Neural progenitor cell (in vitro differentiated cells): ENCODE measurements at places on chromosomes 3 and 15. TPM values are rescaled to one million over a fixed set of nuclear protein-coding genes. Genes with fewer than 3 reads are reported as not detected.

GRCh38 chr3:127903611-127904375 lies 11.2 kb upstream of the KBTBD12 start:
- DNase-seq: no peak

- no peak for DNase-seq
Observed at GRCh38 chr15:57572468-57572867, 19.2 kb upstream of the MYZAP start.

DNA sequence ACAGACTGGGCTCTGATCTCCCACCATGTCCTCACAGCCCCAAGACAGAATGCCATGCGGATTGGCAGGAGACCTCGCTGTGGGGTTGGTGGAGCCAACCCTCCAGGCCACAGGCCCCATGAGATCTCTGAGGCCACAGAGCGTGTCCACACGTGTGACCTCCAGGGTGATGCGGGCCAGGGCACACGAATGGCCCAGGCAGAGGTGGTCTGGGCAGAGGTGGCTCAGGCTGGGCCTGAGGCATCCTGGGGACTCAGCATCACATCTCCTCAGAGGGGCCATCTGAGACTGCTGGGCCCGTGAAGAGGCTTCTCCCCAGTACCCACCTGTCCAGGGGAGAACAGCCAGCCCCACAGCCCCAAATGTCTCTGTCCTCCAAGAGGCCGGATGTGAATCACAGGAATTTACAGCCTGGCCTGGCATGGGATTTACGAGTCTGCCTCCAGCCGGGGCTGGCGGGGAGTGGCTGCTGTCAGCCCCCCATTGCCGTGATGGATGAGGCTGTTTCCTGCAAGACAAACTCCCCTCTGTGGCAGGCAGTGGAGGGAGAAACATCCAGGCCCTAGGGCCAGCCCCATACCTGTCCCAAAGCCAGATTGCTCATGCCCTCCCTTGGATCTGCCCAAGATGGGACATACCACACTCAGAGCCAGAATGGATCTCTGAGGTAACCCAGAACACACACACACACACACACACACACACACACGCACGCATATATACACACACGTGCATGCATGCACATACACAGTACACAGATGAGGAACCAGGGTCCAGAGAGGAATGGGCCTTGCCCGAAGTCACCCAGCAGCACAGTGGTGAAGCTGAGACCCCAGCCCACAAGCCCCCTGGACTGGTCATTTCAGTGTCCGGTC lies 208.3 kb downstream of the TBC1D2B start:
- DNase-seq: no peak

- no peak for DNase-seq
Observed at GRCh38 chr15:35833581-35833980, 287.6 kb upstream of the DPH6 start.

DNA sequence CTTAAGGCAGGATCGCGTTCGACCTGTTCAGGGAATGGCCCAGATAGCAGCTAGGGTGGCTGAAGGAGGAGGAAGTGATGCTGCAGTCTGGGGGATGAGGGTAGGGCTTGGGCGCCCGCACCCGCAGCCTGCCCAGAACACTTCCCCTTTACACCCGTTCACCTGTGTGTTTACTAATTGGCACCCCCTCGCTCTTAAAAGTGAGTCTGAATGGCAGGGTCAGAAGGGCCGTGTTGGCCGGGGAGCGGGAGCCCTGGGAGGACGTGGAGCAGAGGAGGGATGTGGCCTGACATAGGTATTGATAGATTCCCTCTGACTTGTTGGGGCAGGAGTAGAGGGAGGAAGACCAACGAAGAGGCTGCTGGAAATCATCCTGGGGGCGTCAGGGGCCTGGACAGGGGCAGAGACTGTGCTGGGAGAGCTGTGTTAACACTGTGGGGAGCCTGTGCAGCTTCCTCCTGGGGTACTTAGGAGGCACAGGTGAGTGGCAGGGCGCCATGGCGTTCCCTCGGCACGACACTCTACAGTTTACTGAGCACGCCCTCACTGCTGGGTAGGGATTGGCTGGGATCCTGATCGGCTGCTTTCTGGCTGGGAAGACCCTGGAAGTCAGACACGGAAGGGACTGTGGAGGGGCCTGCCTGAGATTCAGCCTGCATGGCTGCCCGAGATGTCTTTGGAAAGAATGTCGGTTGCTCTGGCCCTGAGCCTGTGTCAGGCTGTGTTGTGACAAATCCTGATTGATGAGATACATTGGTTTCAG lies 51.7 kb downstream of the SLC6A6 start:
- no peak for DNase-seq

DNA sequence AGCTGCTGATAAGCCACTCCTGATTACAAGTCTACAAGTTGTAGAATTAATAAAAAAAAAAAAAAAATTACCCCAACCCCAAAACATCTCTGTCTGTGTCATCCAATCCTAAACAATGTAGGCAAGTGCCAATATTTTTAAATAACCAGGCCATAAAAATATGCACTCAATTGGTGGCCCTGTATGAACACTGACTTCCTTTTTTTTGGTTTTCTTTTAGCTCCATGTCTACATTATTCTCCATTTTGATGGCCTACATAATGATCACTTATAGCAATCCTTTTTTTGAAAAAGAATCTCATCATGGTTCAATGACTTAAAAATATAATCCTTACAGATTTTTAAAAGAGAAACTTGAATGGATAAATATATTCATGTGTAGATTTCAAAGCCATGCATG lies 72.1 kb downstream of the FOXP1 start:
- DNase-seq: no peak

DNA sequence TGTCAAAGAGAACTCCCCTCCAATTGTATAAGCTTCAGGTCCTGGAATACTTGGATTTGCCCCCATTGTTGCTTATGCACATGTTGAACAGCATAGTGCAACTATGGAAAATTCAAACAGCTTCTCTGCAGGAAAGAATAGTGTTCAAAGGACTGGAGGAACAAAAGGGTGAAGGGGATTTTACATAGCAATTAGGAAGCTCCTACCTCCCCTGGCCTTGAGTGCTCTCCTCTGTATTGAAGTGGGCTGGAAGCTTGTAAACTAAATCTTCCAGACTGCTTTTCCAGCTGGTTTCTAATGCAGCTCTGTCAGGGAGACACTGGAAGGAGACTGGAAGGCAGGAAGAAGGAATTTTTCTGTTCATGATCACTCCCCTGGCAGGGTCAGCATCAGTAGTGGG lies 7.2 kb upstream of the ELP6 start:
- DNase-seq: peak; percentile 46

DNA sequence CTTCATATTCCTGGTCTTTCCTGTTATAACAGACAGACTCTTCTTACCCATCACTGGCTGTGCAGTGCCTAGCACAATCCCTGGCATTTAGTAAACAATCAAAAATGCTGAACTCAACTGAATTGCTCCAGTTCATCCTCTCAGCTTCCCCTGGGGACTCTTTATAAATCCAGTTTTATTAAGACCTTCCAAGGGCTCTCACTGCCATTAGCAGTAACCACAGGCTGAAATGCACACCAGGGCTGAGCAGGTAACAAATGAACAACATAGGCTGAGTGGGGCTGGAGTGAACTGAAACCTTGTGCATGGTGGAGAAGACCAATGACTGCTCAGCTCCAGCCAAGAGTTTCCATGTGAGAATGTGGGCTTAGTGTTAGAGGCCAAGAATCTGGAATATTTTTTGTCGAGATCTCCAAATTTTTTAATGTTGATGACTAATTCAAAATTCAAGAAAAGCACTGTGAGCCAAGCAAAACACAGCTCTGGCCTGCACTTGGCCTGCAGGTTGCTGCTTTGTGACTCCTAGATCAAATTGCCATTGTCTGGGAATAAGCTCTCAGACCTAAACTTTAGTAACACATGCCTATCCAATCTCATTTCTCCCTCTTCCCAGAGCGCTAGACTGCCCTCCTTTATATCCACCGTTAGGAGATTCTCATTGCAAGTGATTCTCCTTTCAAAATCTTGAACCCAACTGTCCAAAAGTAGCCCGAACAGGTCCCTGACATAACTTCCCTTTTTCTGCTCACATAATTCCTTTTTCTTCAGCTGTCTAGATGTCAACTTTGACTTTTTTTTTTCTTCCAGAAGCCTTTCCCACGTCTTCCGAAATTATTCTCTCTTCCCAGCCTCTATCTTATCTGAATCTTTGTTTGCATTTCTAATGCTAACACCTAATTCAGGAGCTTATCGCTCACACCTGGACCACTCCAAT lies 7.4 kb downstream of the SQOR start:
- no peak for DNase-seq

DNA sequence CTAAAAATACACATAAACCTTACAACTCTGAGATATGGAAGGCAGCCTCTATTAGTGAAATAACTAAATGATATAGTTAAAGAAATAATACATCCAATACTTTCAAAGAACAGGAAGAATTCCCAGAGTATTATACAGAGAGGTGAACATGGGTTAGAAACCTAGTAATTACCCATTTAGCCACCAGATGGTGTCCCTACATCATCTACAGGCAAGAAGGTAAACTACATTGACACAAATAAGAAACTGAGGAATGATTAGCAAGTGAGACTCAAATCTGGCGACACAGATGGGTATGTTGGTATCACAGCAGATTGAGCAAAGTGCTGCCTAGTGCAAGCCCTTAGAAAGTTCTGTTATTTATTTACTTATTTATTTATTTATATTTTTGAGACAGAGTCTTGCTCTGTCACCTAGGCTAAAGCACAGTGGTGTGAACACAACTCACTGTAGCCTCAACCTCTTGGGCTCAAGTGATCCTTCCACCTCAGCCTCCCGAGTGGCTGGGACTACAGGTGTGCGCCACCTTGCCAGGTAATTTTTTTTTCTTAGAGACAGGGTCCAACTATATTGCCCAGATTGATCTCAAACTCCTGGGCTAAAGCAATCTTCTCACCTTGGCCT lies 28.2 kb downstream of the NEK4 start:
- peak; percentile 12 for DNase-seq

DNA sequence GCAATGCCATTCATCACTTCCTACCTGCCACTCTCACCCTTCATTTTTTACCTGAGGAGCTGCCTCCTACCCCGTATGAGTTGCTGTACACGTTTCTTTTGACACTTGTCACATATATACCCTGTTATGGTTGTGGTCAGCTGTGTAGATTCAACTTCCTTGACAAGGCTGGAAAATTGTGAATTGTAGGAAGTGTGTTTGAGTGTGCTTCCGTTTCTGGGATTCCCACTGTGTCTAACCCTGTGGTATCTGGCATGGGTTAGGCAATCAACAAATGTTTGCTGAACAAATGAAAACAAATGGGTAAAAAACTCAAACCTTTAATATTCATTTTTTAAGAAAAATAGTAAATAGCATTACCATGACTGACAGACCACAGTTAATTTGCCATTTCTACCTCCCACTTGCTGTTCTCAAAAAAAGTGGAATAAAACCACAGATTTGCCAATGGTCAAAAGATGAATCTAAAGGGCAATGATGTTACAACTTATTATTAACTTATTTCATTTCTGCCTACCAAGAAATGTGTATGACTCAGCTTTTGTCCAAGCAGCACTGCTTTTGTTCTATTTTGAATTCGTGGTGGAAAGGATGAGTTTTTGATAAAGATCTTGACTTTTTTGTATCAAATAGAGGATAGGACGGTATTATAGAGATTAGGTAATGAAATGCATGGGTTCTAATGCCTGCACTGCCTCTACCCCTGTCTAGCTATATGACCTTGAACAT lies 404.6 kb downstream of the LPP start:
- no peak for DNase-seq

Gene CAMKV
- total RNA-seq: 10.8 and 12.1 TPM in 2 replicates

Gene GRAMD2A
- total RNA-seq: 0.40 and 0.43 TPM in 2 replicates

DNA sequence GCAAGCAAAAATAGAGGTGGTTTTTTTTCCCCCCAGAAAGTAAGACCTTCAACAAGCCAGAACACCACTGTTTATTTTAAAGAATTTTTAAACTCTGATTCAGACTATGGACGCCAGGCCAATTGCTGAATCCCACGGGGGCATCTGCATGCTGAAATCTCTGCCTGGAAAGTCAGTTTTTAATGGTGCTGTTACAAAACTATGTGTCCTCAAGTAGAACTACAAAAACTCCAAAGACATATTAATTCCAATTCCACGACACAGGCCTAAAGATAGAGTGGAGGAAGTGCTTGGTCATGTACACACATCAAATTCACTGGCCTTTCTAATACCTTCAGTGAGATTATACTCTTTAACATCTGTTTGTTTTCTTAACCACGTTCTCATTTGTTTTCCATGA lies 490.5 kb upstream of the NR2F2 start:
- no peak for DNase-seq

- peak; percentile 36 for DNase-seq
Observed at GRCh38 chr3:138936741-138937689, 9.9 kb downstream of the FOXL2 start.

Gene ZNF80
- total RNA-seq: not detected in 2 replicates

- no peak for DNase-seq
Observed at GRCh38 chr15:48672206-48672605, 26.7 kb upstream of the FBN1 start.

Gene CCDC33
- total RNA-seq: 1.9 TPM in 1 of 2 replicates, not detected in the other

Gene CTXND1
- not detected in 2 replicates for total RNA-seq

DNA sequence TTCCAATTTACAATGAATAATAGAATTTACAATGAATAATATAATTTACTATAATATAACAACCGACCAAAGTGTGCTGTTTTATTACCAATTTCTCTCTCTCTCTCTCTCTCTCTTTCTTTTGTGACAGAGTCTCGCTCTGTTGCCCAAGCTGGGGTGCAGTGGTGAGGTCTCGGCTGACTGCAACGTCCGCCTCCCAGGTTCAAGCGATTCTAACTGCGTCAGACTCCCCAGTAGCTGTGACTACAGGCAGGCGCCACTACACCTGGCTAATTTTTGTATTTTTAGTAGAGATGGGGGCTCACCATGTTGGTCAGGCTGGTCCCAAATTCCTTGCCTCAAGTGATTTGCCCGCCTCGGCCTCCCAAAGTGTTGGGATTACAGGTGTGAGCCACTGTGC lies 17.0 kb upstream of the CCNL1 start:
- no peak for DNase-seq

Gene ROBO2
- total RNA-seq: 12.3 and 15.0 TPM in 2 replicates

DNA sequence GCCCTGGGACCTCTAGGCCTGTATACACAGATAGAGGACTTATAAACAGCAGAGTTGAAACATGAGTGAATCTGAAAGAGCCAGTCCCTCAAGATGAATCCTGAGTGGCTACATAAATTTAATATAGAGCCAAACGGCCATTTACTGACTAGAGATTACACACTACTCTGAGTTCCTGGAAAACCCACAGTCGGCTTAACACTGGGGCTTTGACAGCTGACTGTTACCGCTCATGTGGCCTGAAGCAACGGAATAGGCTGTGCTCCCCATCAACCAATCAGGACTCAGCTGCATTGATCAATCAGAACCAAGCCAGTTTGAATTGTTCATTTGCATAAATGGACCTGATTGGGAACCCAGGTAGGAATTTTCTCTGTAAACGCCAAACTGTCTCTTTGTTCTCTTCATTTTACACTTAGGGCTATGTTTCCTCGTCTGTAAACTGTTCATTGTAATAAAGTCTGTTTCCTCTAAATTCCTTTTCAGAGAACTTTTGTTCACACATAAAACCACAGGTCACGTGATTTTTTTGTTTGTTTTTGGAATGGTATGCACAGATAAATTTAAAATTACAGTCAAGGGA lies 40.5 kb downstream of the CCNL1 start:
- DNase-seq: no peak
